ENCODE measurements at places on chromosomes 12 and 14.

DNA sequence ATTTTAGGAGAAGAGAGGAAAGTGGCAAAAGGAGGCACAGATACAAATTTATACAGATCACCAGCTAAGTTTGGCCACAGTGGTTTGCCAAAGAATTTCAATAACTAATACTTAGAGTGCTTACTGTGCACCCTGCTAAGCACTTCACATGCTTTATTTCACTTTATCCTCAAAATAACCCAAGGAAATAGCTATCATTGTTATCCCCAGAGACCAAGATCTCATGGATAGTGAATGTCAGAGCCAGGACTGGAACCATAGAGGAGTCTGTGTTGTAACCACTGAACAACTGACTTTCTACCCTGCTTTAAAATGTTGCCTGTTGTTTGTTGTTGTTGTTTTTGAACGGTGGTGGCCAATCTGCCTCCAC is 1.3 kb upstream of the TCP11L2 start:
- DNase-seq: no peak

- no peak for DNase-seq
Observed at GRCh38 chr12:49287876-49288275, 7.1 kb upstream of the PRPH start.

GRCh38 chr12:19964549-19964948 is 403.8 kb upstream of the PDE3A start:
- DNase-seq: no peak

- DNase-seq: no peak
Observed at GRCh38 chr12:32847287-32847686, 49.3 kb downstream of the PKP2 start.

- no peak for DNase-seq
Observed at GRCh38 chr12:80222261-80222660, 122.9 kb downstream of the OTOGL start.

Measured in smooth muscle cell of the brain vasculature (primary cell).